ENCODE measurements at places on chromosomes 7 and 10. TPM values are rescaled to one million over a fixed set of nuclear protein-coding genes. Genes with fewer than 3 reads are reported as not detected.

Gene H2BK1
- polyA plus RNA-seq = not detected

Gene OPN4
- polyA plus RNA-seq = not detected

Gene PPP1R17
- not detected for polyA plus RNA-seq

Gene GJC3
- polyA plus RNA-seq = 1.3 TPM

Gene AOAH
- polyA plus RNA-seq = 2.4 TPM

Gene TRPV5
- 1.7 TPM for polyA plus RNA-seq

Gene MALSU1
- 43.3 TPM for polyA plus RNA-seq

Gene CPN1
- polyA plus RNA-seq = 2.5 TPM

Gene CFAP46
- 10.6 TPM for polyA plus RNA-seq

Gene PPP1R3A
- not detected for polyA plus RNA-seq

- no peak for DNase-seq
These were observed 28.5 kb downstream of the MKLN1 start for GRCh38 chr7:131355917-131356777.

DNA sequence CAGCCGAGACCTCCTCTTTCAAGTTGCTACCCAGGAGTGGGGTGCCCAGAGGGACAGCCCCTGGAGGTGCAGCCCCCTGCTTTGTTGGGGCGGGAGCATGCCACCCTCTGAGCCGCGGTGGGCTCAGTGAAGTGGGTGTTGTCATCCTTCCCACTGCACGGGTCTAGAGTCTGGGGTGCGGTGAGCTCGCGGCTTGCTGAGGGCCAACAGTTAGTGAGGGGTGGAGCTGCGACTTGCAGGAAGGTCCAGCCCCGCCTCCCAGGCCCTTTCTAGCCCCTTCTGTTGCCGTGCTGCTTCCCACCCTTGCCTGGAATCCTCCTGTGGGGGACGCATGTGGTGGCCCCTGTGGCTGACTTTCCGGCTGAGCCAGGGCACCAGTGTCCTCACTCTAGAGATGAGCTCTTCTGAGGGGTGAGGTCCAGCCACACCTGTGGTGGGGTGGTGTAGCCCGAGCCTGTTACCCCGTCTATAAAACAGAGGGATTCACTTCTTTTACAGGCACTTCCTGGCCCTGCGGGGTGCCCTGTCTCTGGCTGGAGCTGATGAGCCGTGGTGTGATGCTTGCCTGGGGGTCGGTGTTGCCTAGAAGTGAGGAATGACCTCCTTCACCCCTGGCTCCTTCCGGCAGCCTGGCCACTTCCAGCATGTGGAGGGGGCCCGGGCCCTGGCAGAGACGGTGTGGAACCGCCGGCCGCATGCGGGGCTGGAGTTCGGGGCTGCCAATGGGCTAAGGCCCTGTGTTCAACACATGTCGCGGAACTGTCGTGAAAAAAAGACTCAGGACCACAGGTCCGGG lies 127.9 kb downstream of the FAM53B start:
- DNase-seq = no peak

GRCh38 chr7:2554661-2555111 lies 638 bp downstream of the BRAT1 start:
- DNase-seq = no peak

GRCh38 chr7:149776289-149776688 lies 2.9 kb upstream of the ZNF467 start:
- DNase-seq = no peak

GRCh38 chr10:124918906-124919305 lies 23.0 kb upstream of the ZRANB1 start:
- no peak for DNase-seq

- no peak for DNase-seq
These were observed 766 bp downstream of the BAMBI start for GRCh38 chr10:28677888-28678686.

- no peak for DNase-seq
These were observed 23.3 kb downstream of the ANTXRL start for GRCh38 chr10:46310143-46310514.

GRCh38 chr10:48496105-48496830 lies 108.6 kb downstream of the ARHGAP22 start:
- DNase-seq = no peak

GRCh38 chr10:12308057-12308456 lies 41.3 kb upstream of the CAMK1D start:
- DNase-seq = no peak

GRCh38 chr10:76337641-76338040 lies 906.2 kb downstream of the LRMDA start:
- no peak for DNase-seq

GRCh38 chr10:9381733-9382532 lies 1327.4 kb downstream of the GATA3 start:
- DNase-seq = peak; percentile 11

- no peak for DNase-seq
These were observed 212.3 kb downstream of the TCERG1L start for GRCh38 chr10:131099028-131099726.

DNA sequence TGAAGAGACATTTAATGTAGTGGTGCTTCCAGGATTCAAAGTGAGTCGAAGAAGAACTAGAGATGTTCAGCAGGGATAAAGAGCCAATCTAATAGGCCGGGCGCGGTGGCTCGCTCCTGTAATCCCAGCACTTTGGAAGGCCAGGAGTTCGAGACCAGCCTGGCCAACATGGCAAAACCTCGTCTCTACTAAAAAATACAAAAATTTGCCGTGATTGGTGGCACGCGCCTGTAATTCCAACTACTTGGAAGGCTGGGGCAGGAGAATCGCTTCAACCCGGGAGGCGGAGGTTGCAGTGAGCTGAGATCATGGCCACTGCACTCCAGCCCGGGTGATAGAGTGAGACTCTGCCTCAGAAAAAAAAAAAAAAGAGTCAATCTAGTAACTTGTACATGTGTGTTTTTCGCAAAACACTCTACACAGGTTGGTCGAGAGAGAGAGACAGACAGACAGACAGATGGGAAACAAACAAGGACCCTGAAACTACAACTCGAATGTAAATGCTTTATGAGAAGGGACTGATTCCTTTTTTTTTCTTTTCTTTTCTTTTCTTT lies 775 bp downstream of the ABCB8 start:
- no peak for DNase-seq

GRCh38 chr7:77482015-77482414 lies 55.1 kb upstream of the PTPN12 start:
- DNase-seq = peak; percentile 11

DNA sequence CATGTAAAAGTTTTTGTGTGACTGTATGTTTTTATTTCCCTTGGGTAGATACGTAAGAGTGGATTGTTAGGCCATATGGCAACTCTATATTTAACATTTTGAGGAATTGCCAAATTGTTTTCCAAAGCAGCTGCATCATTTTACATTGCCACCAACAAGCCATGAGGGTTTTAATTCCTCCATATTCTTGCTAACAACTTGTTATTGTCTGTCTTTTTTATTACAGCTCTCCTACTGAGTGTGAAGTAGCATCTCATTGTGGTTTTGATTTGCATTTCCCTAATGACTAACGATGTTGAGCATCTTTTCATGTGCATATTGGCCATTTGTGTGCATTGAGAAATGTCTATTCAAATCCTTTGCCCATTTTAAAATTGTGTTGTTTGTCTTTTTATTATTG lies 94.9 kb downstream of the CARD11 start:
- DNase-seq = no peak

- DNase-seq = no peak
These were observed 67.9 kb downstream of the SLC25A13 start for GRCh38 chr7:96253964-96254363.

- no peak for DNase-seq
These were observed 48.2 kb upstream of the LOXL4 start for GRCh38 chr10:98316170-98316569.

GRCh38 chr7:50853311-50853710 lies 70.6 kb upstream of the GRB10 start:
- no peak for DNase-seq

DNA sequence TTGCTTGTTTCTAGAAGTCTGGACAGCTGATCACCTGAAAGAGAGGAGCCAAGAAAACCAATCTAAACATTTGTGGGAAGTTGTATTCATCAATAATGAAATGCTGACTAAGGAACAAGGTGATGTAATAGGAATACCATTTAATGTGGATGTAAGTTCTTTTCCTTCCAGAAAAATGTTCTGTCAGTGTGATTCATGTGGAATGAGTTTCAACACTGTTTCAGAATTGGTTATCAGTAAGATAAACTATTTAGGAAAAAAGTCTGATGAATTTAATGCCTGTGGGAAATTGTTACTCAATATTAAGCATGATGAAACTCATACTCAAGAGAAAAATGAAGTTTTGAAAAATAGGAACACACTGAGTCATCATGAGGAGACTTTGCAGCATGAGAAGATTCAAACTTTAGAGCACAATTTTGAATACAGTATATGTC lies 39.8 kb upstream of the ZNF37A start:
- no peak for DNase-seq

DNA sequence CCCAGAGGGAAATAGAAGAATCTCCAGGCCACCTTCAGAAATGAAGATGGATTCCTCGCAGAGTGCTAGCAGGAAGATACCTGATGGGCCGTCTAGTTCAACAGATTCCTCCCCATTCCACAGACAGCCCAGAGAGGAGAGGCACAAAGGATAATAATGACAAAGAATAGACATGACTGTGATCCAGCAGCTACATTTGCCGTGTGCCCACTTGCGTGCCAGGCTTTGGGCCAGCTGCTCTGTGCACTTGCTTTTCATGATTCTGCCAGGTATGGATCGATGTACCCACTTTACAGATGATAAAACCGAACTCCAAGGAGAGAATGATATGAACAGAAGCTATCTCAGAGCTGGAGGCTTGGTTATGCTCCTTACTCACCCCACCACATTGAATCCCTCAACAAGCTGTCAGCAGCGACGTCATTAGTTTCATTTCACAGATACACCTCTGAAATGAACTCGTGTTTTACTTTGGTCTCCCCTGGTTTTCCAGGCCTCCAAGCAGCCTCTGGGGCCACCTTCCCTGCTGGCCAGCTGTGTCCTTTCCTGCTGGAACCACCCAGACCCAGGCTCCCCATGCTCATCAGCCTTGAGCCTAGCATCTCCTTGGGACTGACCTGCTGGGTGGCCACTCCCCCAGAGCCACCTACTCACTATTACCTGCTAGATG lies 11.9 kb upstream of the WDFY4 start:
- DNase-seq = no peak

DNA sequence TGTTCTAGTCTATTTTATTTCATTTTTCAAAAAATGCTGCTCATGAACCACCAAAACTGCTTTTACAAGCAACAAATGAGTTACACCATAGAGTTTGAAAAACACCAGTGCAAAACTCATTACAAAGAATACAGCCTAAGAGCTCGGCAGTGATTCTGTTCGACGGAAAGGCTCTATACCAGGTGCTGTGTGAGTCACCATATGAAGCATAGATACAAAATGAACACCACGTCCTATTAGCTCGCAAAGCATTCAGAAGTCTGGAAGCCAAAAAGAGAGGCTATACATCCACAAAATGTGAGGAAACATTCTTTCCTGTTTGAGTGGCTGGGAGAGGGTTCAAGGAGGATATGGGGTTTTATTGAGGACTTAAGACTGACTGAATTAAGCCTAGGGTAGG lies 136.1 kb downstream of the ATE1 start:
- no peak for DNase-seq

All from left renal pelvis (tissue), 4 donors.